Smooth muscle cell of bladder (primary cell): ENCODE measurements at places on chromosomes 13 and 19. TPM values are rescaled to one million over a fixed set of nuclear protein-coding genes. Genes with fewer than 3 reads are reported as not detected.

The CRB3 gene
- not detected in 2 replicates for total RNA-seq

The ZFP36 gene
- 1.3 TPM in 2 replicates for total RNA-seq

The ADGRE3 gene
- total RNA-seq = not detected in 2 replicates

The NTN5 gene
- not detected in 2 replicates for total RNA-seq

The TEX29 gene
- 0.09 and 0.28 TPM in 2 replicates for total RNA-seq

The CYP4F2 gene
- total RNA-seq = not detected in 2 replicates

The ZNF415 gene
- total RNA-seq = 11.3 and 13.7 TPM in 2 replicates

The ZNF426 gene
- total RNA-seq = 19.9 and 20.8 TPM in 2 replicates

The VASP gene
- total RNA-seq = 41.0 and 46.4 TPM in 2 replicates

The TTYH1 gene
- not detected in 2 replicates for total RNA-seq
